ENCODE measurements at places on chromosomes 1 and 21. TPM values are rescaled to one million over a fixed set of nuclear protein-coding genes. Genes with fewer than 3 reads are reported as not detected.

The TAS1R1 gene
- not detected for total RNA-seq

DNA sequence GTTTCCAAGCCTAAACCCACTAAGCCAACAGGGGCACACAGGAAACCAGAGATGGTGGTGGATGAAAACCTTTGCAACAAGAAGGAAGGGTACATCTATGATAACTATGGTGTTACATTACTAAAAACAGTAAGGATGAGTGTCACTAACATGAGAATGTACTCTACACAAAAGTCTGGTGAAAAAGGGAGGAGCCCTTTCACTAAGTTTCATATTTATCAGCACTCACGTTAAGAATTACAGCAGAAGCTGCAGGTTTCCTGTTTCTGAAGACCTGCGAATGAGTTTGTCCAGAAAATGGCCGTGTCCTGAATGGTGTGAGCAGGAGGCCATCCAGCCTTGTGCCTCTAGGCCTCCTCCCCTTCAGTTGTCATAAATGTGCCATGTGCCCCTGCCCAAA, 17.8 kb downstream of the ABCG1 start:
- no peak overlapping the region for H3K27ac ChIP-seq
- peaks cover 34% of the 10 kb centered on the region for H3K4me1 ChIP-seq
- no peak for DNase-seq
- H3K4me3 ChIP-seq: no peak overlapping the region

GRCh38 chr1:35394386-35394785, 125.9 kb downstream of the ZMYM4 start:
- peaks cover 66% of the 10 kb centered on the region for H3K36me3 ChIP-seq
- no peak overlapping the region for H3K4me3 ChIP-seq
- H3K4me1 ChIP-seq: no peaks in the 10 kb centered on the region
- no peak overlapping the region for H3K27ac ChIP-seq
- H3K27me3 ChIP-seq: no peaks in the 10 kb centered on the region

DNA sequence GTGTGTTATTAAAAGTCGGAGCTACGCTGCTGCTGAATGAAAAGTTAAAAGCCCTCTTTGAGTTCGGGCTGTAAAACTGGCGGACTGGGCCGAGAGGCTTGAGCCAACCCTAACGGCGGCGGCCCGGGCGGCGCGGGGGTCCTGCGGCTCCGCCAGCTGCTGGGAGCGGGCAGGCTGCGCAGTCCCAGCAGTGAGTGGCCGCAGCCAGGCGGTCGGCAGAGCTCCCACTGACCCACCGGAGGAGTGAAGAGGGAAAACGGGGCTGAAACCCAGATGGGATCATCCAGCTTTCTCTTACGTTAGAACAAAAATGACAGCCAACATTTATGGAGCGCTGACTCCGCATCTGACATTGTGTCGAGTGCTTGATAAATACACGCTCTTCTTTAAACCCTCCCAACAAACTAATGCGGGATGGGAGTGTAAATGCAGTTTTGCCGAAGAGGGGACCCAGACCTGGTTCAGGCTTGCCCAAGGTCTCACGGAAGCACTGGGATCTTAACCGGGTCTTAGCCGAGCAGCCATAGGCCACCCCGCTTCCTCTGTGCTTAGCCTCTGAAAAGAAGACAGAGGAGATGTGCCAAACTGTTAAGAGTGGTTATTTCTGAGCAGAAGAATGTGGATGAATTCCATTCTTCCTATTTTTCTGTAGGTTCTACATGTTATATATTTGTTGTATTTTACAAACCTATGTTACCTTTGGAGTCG, 3.5 kb downstream of the GRHL3 start:
- no peaks in the 10 kb centered on the region for H3K36me3 ChIP-seq
- peaks cover 26% of the 10 kb centered on the region for H3K27me3 ChIP-seq
- H3K4me1 ChIP-seq: peaks cover 14% of the 10 kb centered on the region
- no peak overlapping the region for H3K27ac ChIP-seq
- peak; percentile 47 for DNase-seq

GRCh38 chr1:234139966-234140365, 233.3 kb upstream of the COA6 start:
- H3K27ac ChIP-seq: no peak overlapping the region
- no peaks in the 10 kb centered on the region for H3K36me3 ChIP-seq
- peak; percentile 59 for DNase-seq
- H3K4me1 ChIP-seq: no peaks in the 10 kb centered on the region

GRCh38 chr1:95286479-95286878, 52.5 kb downstream of the RWDD3 start:
- no peak overlapping the region for H3K4me3 ChIP-seq
- no peaks in the 10 kb centered on the region for H3K36me3 ChIP-seq
- H3K27me3 ChIP-seq: no peaks in the 10 kb centered on the region

Data from cardiac muscle cell (in vitro differentiated cells and primary cell).